ENCODE measurements at places on chromosomes 2 and 18.

- DNase-seq: no peak
These were observed 119.7 kb upstream of the CRIM1 start for GRCh38 chr2:36235882-36236281.

DNA sequence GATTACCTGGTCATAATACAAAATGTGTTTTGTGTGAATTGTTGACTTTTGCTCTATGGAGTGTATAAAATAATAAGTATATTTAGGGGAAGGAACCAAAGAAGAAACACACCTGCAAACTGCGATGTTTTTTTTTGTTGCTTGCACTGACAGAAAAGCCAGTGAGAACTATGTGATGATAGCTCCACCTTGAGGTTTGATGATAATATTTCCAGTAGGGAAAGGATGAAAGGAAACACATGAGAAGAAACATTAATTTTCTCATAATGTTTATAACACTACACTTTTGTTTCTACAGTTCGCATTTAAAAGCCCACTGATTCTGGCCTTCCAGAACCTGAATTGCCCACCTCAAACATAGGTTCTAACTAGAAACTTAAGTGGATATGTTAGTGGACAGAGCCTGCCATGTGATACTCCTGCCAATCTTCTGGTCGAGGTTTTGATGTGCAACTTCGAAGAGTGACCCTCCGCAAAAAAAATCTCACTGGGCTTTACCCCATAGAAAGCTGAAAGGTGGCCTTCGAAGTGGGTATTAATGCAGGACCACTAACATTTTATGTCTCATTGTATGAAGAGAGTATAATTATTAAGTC is 476.4 kb upstream of the SPHKAP start:
- DNase-seq: no peak

- no peak for DNase-seq
These were observed 418.7 kb downstream of the MTX2 start for GRCh38 chr2:176687944-176688343.

GRCh38 chr18:59822612-59823550 is 76.9 kb upstream of the PMAIP1 start:
- DNase-seq: no peak

DNA sequence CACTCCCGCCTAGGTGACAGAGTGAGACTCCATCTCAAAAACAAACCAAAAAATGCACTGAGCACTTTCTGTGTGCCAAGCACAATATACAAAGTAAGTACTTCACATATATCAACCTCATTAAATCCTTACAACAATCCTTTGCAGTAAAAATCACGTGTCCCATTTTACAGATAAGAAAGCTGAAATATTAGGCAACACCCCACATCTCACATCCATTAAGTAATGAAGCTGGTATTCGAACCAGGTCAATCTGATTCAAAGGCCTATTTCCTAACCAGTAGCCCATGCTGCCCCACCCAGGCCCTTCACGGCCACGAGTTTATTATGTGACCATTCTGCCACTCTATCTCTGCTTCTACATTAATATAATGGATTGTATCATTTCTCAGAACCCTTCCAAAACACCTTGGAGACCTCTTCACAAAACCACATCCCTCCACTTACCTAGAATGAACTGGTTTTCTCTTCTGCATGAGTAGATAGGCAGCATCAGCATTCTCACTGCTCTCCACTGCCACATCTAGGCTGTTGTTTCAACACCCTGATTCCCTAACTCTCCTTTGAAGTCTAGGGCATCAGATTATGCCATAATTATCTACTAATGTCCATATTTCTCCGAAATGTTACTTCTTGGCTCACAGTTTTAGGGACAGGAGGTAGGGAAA is 3.1 kb upstream of the EXOC6B start:
- no peak for DNase-seq

DNA sequence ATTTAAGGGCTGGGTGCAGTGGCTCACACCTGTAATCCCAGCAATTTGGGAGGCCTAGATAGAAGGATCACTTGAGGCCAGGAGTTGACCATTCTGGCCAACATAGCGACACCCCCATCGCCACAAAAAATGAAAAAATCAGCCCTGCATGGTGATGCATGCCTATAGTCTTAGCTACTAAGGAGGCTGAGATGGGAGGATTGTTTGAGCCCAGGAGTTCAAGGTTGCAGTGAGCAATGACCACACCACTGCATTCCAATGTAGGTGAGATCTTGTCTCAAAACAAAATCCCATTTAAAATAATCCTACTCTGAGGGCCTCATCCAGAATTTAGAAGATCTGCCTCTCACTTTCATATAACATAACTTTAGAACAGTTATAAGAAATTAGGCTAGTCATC is 2.7 kb upstream of the SERTAD2 start:
- no peak for DNase-seq

- no peak for DNase-seq
These were observed 4.3 kb downstream of the DSG4 start for GRCh38 chr18:31380912-31381311.

GRCh38 chr2:160062292-160063005 is at the start of gene PLA2R1:
TSS of gene PLA2R1 (minus strand) at chr2:160062615. CDS start at chr2:160062403, 212 bp downstream.
- no peak for DNase-seq

GRCh38 chr18:3919396-3920061 is 469.6 kb downstream of the TGIF1 start:
- DNase-seq: no peak

DNA sequence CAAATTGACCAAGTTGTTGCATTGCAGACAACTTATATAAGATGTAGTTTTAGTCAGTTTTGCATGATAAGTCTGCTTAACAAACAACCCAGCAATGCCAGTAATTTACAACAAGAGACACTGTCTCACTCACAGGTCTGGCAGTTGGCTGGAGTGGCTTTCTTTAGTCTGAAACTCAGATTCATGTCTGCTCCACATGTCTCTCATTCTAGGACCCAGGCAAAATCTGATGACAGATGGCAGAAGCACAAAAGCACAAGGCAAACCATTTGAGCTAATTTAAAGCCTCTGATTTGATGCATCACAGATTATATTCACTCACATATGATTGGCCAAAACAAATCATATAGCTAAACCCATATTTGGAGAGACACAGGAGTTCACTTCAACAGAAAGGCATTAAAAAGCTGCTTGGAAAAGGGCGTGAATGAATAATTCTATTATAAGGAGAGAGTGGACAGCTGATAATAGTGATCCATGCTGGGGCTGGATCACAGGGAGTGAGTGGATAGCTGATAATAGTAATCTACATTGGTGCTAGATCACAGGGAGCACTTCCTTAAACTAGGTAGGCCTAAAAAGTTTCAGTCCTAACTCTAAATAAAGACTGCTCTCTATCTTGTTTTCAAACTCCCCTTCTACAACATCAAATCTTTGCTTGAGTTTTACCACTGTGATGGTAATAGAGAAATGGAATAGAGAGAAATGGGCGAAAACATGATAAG is 593.2 kb upstream of the ZNF804A start:
- DNase-seq: no peak

GRCh38 chr2:13652531-13653313 is 936.0 kb downstream of the TRIB2 start:
- DNase-seq: no peak

GRCh38 chr2:11177871-11178690 is 22.8 kb downstream of the SLC66A3 start:
- DNase-seq: no peak

- DNase-seq: no peak
These were observed 388.9 kb downstream of the ZEB2 start for GRCh38 chr2:144131042-144131441.

DNA sequence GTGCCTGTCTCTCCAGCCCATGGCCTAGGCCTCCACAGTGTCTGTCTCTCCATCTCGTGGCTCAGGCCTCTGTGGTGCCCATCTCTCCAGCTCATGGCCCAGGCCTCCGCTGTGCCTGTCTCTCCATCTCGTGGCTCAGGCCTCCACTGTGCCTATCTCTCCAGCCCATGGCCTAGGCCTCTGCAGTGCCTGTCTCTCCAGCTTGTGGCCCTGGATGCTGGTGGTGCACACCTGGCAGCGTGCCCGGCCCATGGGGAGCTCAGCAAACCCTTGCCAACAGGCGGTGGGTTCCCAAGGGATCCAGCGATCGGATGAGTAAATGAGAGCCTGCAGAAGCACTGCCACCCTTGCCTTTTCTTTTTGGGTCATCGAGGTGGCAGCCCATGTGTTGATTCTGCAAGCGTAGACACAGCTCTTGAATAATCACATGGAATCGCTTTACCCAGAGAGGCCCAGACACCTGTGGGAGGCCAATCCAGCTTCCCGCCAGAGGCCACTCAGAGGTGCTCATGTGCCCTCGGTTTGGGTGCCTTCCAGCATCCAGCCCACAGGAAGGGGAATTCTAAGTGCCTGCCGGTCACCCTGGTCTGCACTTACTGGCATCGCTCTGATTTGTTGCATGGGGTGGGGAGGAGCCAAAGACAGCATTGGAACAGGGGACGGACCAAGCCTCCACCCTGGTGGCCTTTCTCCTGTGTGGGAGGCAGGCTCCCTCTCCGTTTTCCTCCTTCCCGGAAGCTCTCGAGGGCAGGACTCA is 101.8 kb upstream of the HDAC4 start:
- DNase-seq: no peak

- DNase-seq: peak; percentile 23
These were observed 23.5 kb downstream of the GPR35 start for GRCh38 chr2:240648650-240649275.

DNA sequence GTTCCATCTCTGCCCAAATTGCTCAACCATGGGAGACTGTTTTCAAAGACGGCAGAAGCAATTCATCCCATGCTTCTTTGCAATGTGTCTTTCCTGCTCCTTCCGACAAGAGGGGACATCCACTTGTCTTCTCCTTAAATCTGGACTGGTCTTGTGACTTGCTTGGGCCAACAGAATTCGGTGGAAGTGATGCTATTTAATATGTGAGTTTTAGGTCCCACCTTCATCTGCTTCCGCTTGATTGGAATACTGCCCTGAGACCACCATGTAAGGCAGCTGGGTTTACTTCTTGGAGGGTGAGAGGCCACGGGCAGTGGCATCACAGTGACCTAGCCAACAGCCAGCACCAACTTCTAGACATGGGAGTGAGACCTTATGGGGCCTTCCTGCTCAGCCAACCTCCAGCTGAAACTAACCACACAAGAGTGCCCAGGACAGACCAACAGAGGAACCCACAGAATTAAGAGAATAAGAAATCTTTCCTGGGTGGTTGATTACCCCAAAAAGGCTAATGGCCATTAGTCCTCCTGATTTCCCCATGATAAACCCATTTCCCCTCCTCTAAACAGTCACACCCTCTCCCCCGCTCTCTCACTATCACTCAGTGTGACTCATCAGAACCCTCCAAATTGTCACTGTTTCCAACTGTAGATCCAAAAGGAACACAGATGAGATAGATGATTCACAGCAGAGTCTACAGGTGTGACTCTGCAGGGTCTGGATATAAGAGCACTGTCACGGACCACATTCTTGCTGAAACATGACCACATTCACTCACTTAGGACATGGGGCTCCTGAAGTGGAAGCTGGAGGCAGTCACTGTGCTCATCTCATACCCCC is 16.2 kb upstream of the RHOB start:
- DNase-seq: no peak

DNA sequence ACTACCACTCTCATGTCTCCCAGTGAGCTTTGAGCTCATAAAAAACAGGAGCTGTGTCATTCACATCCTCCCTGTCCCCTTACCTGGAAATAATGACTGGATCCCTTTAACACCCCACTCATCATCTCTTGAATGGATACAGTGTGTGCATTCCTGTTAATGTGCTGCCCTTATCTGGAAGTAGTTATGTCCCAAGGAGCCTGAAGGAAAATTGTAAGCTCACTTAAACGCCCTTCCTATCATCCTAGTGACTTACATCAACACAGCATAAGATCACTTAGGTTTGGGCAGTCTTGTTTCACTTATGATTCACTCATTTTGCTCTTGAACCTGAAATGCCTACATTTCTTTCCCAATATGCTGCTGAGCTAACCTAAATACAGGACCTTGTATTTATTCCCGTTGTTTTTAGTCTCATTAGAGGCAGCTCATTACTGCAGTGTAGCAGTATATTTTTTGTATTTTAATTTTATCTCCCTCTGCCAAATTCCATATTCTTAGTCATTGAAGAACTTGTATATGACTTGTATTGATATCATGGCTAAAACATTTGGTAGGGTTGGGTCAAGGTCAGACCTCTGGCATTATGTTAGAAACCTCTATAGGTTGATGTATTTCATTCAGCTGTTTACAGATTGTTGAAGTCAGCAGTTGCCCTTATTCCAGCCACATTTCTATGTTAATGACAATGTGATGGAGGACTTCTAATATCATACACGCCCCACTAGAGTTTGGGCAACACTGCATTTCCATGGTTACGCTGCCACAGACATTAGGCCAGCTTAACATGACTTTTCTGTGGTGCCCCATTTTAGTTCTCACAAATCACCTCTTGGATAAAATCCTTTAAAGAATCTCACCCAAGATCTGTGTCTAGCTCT is 72.9 kb downstream of the PKP4 start:
- DNase-seq: no peak

DNA sequence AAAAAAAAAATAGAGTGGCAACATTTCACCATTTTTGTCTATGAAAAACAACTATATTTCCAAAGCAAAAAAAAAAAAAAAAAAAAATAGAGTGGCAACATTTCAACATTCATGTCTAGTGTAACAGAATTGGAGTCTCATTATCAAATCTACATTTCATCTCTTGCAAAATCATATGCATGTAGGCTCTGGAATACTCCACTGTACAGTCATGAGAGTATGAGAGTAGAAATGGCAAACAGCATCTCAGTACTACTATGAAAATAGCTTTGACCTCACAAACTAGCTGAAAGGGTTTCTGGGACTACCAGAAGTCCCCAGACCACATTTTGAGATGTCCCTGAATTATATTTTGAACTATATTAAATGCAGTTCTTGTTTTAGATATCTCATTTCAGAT is 82.8 kb downstream of the SMAD2 start:
- no peak for DNase-seq

- no peak for DNase-seq
These were observed 276 bp downstream of the NFE2L2 start for GRCh38 chr2:177264209-177264692.

GRCh38 chr18:44594799-44595467 is 85.8 kb upstream of the SETBP1 start:
- DNase-seq: no peak

DNA sequence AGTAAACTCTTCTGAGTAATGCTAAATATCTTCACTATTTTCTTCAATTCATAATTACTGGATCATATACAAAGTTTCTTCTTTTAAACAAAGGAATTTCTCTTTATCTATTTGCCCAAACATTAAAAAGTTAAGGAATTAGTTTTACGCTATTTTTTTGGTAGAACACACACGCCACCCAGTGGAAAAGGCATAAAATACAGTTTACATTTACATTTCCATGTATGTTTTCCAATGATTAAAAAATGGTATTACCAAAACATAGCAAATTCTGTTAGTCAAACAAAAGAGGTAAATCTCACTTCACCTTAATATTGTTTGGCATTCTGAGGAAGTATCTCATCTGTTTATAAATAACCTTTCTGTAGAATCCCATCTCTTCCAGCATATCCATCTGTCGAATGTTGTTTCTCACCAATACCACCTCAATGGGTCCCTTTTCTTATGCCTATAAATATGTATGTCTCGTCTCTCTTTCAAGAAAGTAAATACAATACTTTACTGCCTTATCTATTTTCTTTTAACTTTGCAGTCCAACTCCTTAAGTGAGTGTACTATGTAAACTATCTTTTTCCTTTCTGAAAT is 7.2 kb downstream of the BOLL start:
- no peak for DNase-seq

All from activated T-cell treated with anti-CD3 and anti-CD28 coated beads, Interleukin-2, amount 50 U/mL, for 24 hours (primary cell).